Stimulated activated CD8-positive, alpha-beta memory T cell treated with anti-CD3 and anti-CD28 coated beads, Interleukin-2, amount 100 ng/mL, for 48 hours (primary cell): ENCODE measurements at places on chromosomes 1 and 21.

GRCh38 chr1:115655306-115655663 is 13.5 kb downstream of the VANGL1 start:
- DNase-seq = no peak

GRCh38 chr1:96544831-96545221 is 176.8 kb upstream of the PTBP2 start:
- DNase-seq = no peak

DNA sequence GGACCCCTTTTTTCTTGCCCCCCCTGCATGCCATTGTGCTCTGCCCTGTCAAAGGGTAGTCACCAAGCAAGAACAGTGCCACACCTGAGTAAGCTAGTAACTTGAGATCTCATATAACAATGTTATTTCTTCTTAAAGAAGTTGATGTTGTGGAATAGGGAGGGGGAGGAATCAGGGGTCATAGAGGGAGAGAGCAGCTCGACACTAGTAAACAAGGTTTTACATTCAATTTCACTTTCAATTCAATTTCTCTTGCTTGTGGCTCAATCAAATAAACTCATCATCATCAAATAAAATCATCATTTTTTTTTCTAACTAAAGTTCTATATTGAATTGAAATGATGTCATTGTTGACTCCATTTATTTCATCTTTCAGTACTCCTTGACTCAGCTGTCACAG is 106.4 kb downstream of the CRB1 start:
- no peak for DNase-seq

GRCh38 chr1:6512245-6512907 is 20.9 kb upstream of the PLEKHG5 start:
- DNase-seq = no peak

GRCh38 chr1:200238311-200238710 is 171.5 kb downstream of the ZNF281 start:
- DNase-seq = no peak

- DNase-seq = no peak
Observed at GRCh38 chr21:36663033-36663855, 35.7 kb upstream of the SIM2 start.

DNA sequence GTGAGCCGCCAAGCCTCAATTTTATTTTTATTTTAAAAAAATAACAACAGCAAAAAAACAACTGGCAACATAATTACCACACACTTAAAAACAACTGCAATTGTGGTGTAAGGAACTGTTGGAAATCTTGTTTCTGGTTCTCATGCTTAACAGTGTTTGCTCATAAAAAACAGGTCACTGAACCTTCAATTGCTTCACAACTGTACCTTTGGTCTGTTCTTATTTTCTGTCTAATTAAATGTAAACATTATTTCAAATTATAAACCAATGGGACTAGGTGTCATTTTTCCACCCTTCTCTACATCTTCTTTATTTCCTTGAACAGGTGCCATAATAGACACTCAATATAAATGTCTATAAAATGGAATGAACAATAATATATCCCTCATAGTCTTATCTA is 68.4 kb upstream of the CHRM3 start:
- DNase-seq = no peak

DNA sequence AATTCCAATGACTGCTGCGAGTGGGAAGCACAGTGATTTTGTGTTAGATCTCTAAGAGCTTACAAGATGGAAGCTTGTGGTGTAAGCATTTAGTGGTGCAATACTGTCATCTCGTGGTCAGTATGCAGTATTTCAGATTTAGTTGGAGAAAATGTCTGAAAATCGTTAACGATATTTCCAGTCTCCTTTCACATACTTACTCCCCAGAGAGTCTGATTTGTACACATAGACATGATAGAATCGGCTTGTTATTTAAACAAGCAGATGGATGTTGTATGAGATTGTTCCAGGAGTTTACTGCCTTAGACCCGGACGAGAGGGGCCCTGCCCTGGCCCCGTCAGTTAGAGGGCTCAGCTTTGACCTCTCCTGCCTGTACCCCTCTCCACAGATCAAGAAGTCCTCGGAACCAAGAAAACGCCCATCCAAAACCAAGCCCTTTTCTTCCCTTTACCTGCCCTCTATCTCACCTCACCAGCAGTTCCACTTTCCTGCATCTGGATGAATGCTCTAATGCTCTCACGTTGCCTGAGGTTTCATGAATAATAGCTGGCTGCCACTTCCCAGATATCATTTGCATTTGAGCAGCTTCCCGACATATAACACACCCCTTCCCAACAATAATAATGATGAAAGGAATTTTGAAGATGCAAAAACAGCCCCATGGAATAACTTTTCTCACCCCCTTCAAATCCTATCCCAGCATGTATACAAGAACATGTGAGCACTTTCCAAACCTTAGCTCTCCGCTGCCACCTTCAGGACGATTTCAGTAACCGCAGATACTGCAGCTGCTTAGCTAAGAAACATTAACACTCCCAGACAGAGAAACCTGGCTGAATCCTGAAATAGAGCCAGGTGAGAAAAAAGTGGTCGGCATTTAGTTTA is 247.3 kb downstream of the LTN1 start:
- DNase-seq = peak; percentile 41

DNA sequence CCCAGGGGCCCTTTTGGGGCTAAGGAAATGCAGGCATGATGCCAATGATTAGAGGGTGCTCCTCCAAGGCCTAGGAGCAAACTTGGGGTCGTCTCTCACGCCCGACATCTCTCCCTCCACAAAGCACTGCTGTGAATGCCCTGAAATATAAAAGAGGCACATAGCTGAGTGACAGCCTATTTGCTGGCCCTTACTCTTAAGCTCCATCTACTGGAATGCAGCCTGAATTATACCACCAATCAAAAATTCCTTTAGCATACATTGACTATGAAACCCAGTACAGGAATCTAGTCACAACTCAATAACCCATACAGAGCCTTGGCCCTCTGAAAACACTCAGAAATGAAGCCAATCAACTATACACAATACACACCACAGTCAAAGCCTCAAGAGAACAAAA is 105.5 kb downstream of the LRIG2 start:
- no peak for DNase-seq

- DNase-seq = no peak
Observed at GRCh38 chr1:151832318-151832980, 847 bp upstream of the RORC start.

- DNase-seq = no peak
Observed at GRCh38 chr1:47701283-47701682, 263.4 kb downstream of the FOXD2 start.

DNA sequence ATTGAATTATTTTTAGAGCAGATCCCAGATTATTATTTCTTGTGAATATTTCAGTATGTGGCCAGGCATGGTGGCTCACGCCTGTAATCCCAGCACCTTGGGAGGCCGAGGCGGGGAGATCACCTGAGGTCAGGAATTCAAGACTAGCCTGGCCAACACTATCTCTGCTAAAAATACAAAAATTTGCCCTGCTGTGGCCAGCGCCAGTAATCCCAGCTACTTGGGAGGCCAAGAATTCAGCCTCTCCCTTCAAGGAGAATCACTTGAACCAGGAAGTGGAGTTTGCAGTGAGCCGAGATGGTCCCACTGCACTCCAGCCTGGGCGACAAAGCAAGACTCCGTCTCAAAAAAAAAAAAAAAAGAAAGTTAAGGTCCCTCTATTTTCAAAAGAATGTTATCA is 4.3 kb downstream of the OSBPL9 start:
- no peak for DNase-seq

DNA sequence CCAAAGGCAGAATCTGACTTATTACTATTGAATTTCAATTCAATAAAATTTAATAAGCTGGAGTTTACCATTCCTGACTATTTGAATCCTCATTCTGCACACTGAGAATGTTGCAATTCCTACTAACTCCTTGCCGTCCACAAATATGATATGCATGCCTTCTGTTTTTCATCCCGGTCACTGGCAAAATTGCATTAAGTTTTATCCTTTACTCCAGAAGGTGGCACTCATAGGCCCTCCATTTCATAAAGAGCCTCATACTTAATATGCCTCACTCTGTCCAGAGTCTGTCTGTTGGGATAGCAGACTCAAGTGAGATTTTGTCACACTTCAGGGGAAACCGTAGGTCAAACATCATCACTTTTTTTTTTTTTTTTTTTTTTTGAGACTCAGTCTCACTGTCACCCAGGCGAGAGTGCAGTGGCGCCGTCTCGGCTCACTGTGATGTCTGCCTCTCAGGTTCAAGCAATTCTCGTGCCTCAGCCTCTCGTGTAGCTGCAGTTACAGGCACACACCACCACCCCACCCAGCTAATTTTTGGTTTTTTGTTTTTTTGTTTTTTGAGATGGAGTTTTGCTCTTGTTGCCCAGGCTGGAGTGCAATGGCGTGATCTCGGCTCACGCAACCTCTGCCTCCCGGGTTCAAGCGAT is 27.3 kb downstream of the F11R start:
- DNase-seq = no peak

- DNase-seq = no peak
Observed at GRCh38 chr1:246647113-246647512, 77.1 kb upstream of the SCCPDH start.

DNA sequence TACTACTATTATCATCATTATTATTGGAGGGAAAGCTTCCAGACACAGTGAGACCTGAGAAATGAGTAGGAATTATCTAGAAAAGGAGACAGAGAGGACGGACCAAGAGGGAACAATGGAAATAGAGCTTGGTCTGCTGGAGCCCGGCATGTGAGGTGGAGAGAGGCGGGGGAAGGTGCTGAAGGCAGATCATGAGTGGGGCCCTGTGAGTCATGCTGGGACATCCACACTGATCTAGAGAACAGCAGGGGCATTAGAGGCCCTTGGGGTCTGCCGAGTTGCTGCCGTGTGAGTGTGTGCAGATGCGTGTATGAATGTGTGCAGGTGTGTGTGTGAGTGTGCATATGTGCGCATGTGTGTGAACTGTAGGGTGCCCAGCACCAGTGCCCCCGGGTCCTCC is 65.7 kb downstream of the TMCO4 start:
- DNase-seq = no peak

GRCh38 chr1:41409825-41410224 is 48.6 kb downstream of the FOXO6 start:
- DNase-seq = no peak

DNA sequence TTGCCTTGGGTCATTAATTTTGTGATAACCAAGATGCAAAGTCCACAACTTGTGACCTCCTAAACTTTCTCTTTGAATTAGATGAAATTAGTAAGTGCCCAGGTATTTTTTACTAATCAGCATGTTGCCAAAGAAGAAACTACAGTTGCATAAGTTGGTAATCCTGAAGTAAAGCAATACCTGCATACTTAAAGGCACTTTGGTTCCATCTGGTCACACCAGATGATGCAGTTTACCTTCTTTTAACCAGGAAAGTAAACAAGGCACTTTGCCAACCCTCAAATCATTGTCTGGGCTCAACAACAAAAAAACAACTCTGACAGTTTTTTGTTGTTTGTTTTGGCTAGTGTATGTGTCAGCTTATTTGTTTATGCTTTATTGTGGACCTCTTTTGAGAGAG is 55.5 kb upstream of the DYNLT5 start:
- no peak for DNase-seq

- DNase-seq = no peak
Observed at GRCh38 chr1:207405814-207406213, 48.3 kb upstream of the CR2 start.

DNA sequence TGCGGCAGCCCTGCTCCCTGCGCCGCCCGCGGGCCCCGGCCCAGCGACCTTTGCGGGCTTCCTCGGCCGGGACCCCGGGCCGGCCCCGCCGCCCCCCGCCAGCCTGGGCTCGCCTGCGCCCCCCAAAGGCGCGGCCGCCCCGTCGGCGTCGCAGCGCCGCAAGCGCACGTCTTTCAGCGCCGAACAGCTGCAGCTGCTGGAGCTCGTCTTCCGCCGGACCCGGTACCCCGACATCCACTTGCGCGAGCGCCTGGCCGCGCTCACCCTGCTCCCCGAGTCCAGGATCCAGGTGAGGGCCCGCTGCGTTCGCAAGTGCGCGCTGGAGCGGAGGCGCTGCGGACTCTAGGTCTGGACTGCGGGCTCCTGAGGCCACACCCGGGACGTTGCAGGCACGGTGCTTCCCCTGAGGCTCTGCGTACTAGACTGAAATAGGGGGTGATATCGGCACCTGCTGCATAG is 351 bp downstream of the MIXL1 start:
- no peak for DNase-seq

DNA sequence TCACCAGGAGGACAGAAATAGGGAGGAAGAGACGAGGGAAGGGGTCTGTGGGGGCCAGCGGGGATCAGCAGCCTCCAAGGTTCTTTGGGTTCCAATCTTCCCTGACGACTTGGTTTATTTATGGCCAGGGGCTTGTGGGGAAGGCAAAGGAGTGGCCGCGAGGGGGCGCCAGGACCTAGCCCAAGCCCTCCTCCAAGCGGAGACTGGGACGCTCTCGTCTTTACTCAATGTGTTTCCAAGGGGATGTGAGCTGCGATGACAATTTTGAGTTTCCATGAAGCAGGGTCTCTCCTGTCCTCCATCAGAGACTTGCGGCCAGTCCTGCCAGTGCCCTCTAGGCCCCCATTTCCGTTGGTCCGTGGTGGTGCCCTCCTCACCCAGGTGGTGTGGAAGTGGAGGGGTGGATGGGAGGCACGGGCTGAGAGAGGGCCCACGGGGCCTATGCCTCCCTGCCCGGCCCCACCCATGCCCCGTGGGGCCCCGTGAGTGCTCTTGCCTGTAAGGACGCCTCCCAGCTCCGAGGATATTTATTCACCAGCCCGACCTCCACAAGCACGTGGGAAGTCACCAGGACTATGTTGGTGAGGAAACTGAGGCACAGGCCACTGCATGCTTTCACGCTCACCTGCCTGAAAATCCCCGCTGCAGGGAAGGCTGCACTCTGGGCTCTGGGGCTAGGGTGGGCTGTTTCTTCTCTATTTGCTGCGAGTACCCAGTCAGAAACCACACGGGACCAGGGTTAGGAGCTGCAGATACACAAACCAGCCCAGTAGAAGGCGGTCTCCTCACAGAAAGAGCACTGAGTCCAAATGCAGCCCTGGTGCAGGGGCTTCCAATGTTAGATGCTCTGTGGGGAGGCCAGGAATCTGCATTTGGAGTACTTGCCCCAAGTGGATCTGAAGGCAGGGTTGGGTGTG is 26.5 kb downstream of the DMRTB1 start:
- DNase-seq = peak; percentile 57

- no peak for DNase-seq
Observed at GRCh38 chr1:41773144-41773591, 145.6 kb downstream of the HIVEP3 start.

DNA sequence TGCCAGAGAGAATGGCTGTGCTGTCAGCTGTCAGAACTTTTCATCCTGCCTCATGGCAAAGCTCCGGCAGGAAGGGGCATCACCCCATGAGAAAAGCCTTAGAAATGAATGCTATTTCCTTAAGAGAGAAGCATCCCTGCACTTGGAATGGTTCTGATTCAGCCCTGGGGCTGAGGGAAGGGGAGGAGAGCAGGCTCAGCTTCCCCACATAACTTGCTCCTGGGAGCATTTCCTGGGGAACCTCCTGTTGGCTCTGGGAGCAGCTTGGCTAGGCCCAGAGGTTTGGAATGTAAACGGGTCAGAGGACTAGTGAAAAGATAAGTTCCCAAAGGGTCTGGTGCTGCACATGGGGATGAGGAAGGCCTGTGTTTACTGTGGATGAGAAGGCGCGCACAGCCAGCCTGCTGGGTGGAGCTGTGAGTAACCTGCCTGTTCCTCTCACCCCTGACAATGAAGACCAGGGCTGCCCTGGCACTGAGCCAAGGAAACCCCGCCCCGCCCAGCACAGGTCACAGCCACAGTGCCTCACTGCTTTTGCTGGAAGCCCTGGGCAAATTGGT is 5.0 kb downstream of the PRELP start:
- peak; percentile 39 for DNase-seq

GRCh38 chr1:2065699-2066098 is 15.5 kb downstream of the PRKCZ start:
- no peak for DNase-seq

GRCh38 chr1:21233490-21233889 is 56.8 kb downstream of the ECE1 start:
- no peak for DNase-seq
